ENCODE measurements at places on chromosomes 12 and 14.
A peak's percentile ranks its signal among the peaks of the same experiment; 100 is the strongest.

GRCh38 chr12:101619026-101619786 is 24.4 kb downstream of the MYBPC1 start:
- no peak for DNase-seq

GRCh38 chr12:16833376-16834015 is 227.5 kb upstream of the LMO3 start:
- no peak for DNase-seq

DNA sequence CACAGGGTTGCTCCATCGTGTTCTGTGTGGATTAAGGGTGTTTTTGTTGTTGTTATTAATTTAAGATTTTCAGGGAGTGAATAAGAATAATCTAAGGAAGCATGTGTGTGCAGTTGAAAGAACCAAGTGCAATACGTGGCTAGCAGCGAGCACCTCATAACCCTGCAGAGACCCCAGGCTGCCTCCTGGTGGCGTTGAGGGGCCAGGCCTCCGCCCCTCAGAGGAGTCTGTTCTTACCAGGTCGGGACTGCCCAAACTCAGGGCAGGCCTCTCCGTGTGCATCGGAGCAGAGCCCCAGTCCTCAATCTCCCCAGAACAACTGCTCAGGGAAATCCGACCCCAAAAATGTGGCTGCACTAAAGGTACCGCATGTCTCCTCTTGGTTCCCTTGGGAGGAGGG is 36.8 kb downstream of the IL31 start:
- DNase-seq: no peak

GRCh38 chr12:88810806-88811205 is 230.5 kb upstream of the KITLG start:
- DNase-seq: no peak

DNA sequence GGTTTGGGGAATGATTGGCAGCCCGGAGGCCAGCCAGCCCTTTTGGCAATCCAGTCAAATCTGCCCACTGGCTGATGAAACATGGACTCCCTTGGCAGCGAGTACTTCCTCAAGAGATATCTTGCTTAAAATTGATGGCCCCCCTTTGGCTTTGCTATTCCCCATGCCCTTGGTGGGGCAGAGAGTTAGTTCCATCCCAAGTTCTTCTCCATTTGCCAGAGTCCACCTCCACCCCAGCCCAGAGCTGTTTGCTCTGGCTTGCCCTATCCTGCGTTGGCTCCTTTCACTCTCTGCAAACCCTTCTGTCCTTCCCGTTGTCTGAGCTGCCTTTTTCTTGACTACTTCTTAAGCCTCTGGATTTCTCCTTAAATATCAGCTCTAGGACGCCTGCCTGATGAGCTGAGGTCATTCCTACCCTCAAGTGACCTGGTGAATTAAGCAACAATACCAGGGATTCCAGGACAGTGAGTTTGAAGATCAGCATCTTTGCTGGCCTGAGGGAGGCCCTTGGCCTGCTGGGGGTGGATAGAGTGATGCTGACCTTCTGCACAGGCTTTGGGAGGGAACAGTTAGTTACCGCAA is 212.0 kb downstream of the CACNA1C start:
- DNase-seq: no peak

DNA sequence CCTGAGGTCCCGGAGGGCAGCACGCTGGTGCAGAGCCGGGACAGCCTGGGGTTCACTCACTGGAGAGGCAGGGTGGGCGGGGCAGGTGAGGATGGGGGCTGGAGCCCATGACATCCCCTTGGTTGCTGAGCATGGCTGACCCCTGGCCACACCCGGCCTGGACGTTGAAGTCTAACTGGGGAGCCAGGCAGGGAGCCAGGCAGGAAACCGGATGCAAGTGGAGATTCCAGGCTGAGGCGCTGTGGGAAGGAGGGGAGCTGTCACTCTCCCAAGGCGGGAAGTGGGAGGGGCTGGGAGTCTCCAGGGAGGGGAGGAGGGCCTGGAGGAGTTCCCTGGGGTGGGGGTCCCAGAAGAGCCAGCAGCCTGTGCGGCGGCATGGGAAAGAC is 7.7 kb upstream of the INF2 start:
- peak; percentile 88 for DNase-seq

DNA sequence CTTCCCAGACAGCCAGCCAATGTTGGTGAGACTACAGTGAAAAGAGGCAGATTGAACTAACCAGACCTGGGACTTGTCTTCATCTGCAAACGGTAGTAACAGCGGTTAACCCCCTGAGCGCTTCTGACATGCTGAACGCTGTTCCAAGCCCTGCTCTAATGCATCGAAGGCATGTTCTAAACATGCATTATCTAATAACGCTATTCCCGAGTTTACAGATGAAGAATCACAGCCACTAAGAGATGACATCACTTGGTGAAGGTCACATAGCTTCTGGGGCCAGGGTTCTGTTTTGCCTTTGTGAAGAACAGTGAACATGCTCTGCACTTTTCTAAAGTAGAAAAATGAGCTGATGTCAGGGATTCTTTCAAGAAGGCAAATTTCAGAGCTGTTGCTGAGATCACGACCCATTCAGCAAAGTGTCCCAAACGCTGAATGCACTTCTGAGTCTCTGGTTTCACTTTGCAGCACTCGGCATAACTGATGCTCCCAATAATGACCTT is 56.0 kb downstream of the FOS start:
- DNase-seq: no peak

- DNase-seq: no peak
Observed at GRCh38 chr14:68637106-68638021, 155.5 kb downstream of the ZFP36L1 start.

GRCh38 chr12:12779529-12779928 is 5.9 kb upstream of the APOLD1 start:
- DNase-seq: peak; percentile 42

- no peak for DNase-seq
Observed at GRCh38 chr12:82357845-82358199, 365 bp downstream of the CCDC59 start.

DNA sequence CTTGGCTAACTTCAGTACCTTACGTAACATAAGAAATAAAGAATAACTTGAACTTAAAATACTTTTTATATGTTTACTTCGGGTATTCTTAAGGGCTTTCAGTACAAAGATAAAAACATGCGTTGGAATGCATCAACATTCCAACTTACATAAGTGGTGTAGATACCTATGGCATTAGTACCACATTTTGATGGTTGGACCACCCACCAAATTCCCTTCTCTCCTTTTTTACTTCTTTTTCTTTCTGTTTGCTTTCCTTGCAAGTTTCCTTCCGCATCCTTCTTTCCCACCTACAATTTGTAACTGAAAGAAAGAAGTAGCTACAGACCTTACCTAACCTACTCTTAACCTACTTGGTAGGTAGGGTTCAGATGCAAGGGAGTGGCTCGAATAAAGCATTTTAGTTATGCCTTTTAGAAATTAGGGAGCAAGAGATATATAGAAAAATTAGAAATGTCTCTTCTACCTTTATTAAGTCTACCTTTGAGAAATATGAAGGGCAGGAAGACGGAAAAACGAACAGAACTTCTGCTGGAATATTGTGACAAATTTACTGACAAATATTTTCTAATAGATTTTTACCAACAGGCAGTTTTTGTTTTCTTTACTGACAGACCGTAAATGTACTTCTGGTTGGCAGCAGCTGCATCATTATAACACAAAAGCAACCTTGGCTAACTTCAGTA is 2.1 kb upstream of the ARHGAP5 start:
- DNase-seq: no peak

DNA sequence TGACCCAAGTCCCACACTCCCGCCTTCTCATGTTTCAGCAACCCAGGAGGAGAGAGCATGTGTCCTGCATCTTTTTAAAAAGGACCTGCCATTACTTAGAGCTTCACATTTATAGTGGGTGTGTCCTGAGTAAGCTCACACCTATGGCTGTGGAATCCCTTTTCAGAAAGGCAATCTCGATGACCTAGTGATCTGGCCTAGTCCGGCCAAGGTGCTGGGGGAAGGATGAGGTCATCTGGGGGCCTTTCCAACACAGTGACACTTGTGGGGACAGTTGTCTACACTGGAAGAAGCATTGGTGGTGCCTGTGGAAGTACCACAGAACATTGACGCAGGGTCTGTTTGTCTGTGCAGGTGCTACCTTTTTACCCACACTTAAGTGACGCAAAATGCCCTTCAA is 8.2 kb downstream of the TCP11L2 start:
- DNase-seq: no peak

- peak; percentile 58 for DNase-seq
Observed at GRCh38 chr12:8033153-8034044, 883 bp downstream of the FOXJ2 start.

- DNase-seq: no peak
Observed at GRCh38 chr12:102816816-102817434, 100.1 kb downstream of the PAH start.

DNA sequence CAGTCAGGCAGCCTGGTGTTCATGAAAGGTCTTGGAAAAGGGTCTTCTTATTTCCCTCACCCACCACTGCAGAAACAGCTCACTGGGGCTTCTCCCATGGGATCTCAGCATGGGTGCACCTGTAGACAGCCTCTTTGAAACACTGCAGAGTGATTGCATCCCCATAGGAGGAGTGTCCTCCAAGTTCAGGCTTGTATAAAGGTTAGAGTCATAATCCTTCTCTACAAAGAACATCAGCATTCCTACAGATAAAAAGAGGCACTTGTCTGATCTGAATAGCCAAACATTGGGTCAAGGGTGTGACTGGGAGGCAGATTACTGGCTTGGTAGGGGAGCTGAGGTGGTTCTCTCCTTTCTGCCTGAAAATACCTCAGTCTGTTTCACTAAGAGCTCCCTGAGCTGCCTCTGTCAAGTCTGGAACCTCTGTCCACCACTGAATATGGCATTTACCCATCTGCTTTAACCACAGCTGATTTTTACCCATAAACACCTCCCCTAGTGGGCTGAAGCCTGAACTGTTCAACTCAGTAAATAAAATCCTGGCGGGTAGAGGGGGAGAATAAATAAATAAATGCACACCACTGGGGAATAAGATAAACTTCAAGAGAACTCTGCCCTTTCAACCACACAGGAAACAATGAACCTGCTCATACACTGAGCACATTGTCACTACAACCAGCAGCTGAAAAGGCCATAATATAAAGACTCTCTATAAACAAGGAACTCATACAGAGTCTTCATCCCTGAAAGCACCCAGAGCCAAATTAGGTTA is 120.7 kb upstream of the SCAF11 start:
- DNase-seq: no peak

DNA sequence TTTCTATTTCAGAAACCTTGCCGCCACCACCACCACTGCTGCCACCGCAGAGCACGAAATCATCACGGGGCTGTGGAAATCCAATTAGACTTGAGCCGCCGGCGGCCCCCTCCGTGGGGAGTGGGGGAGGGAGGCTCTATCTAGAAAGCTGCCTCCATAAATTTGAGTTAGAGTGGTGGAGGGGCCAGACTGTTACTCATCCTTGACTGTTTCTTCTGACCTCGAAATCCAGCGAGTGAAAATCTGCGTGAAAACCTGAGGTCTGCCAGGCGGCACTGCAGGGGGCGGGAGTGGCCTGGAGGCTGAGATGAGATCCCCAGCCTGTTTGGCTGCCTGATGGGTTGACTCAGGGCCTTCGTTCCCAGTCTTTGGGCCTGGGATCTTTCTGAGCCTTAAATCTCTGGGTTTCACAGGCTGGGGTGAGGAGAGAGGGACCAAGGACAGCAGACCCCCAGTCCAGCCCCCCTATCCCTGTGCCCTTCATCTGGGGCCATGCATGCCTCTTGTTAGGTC is 29.9 kb downstream of the TSPAN9 start:
- no peak for DNase-seq

- DNase-seq: no peak
Observed at GRCh38 chr14:54177641-54178621, 218.9 kb upstream of the CDKN3 start.

GRCh38 chr12:14836336-14837210 is 6.8 kb downstream of the ART4 start:
- no peak for DNase-seq

- DNase-seq: no peak
Observed at GRCh38 chr14:24459331-24459730, 16.8 kb upstream of the SDR39U1 start.

GRCh38 chr12:112183141-112184021 is 58.0 kb downstream of the TRAFD1 start:
- no peak for DNase-seq

DNA sequence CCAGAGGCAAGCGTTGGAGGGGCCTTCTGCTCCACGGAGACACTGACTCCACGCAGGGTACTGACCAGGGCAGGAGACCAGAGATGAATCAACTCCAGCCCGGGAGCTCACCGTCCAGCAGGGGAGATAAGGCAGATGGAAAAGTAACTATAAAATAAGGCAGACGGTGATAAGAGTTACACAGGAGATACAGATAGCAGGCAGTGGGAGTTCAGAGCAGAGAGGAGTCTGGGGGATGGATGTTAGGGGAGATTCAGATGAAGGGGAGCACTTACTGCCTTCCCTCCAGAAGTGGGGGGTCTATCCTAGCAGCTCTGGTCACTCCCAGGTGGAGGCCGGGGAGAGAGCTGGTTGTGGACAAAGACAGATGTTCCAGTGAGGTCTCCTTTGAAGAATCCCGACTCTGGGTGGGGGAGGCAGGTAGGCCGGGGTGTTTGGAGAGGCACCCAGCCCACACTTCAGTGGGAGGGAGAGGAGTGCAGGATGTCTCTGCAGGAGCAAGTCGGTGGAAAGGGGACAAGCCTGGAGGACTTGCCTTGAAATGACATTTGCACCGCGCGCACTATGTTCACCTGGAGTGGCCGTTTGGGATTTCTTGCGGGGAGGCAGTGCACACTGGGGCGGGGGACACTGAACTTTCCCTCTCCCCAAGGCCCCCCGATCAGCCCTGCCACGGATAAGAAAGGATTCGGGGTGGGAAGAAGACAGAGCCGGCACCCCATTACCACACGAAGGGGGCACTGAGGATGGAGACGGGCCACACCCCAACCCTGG is 1.2 kb downstream of the PITPNM2 start:
- no peak for DNase-seq

DNA sequence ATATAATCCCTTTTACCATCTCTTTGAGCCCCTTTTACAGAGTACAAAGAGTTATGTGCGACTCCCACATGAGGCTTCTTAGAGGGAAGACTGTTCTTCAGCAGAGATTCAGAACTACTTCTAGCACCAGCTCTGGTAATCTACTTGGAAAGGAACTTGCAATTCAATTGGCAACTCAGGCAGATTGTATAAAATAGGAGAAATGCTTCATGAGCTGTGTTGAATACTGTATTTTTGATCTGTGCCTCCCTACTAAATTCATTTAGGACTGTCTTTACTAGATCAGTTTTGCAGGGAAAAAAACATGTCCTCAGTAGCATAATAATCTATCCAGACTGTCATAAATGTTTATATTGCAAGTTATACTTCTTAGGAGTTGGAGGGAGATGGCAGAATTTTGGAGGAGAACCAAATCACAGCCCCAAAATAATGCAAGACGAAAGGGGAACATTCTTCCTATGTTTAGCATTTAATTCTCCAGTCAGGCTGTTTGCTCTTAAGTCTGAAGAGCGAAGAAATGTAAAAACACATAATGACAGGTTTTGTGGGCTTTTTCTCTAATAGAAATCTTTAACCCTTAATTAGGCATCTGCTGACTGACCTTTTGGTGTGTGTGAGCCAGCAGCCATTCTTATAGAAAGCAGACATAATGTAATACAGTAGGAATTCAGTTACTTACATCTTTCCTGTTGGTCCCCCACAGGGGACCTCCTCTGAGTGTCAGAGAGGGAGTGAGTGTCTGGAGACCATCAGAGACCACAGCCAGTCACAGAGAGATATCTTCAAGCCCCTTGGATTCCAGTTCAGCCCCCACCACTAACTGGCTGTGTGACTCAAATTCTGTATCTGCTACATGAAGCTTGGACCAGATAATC is 3.9 kb downstream of the ANO4 start:
- DNase-seq: no peak

GRCh38 chr12:44154128-44154527 is 318.2 kb downstream of the TMEM117 start:
- peak; percentile 31 for DNase-seq

GRCh38 chr12:65194949-65195348 is 25.6 kb downstream of the LEMD3 start:
- DNase-seq: no peak
